HFFc6 (cell line): ENCODE measurements at places on chromosomes 3 and 15.

DNA sequence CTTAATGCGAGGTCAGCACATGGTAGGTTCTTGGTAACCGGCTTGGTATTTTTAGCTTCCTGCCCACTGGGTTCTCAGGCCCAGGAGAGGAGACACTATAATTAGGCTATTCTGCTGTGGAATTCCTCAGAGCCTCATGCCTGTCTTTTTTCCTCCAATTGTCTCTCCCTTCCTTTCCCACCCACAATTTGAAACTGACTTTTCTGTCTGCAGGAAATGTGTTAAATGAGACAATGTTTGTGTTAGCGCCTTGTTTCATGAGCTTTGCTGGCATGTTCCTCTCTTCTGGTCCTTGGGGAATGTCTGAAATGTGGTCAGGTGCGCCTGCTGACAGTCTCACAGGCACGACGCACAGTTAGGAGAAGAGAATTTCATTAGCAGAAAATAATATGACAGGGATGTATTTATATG is 223.6 kb upstream of the CTNNB1 start:
- DNase-seq: no peak

GRCh38 chr3:150293401-150294001 is 114.6 kb upstream of the TSC22D2 start:
- DNase-seq: peak; percentile 73

GRCh38 chr15:57611123-57611522 is 19.4 kb downstream of the MYZAP start:
- DNase-seq: no peak

GRCh38 chr3:110903771-110904519 is 167.7 kb upstream of the NECTIN3 start:
- no peak for DNase-seq

GRCh38 chr3:44060164-44060563 is 181.5 kb upstream of the TOPAZ1 start:
- DNase-seq: no peak

DNA sequence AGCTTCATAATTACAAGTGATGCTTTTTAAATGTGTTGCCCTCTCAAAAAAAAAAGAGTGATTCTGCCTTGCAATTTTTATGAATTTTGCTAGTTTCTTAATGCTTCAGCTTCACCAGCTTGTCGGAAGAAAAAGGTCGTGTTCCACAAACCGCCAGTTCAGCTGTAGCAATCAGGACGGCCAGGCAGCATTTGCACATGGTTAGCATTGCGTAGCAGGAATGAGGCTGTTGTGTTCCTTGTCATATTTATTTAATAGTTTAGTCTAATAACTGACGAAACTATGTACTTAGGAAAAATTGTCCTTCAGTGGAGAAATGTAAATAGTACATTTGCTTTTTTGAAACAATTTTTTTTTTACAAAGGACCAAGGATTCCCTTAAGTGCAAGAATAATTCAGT is 64.9 kb upstream of the SELENOK start:
- no peak for DNase-seq

DNA sequence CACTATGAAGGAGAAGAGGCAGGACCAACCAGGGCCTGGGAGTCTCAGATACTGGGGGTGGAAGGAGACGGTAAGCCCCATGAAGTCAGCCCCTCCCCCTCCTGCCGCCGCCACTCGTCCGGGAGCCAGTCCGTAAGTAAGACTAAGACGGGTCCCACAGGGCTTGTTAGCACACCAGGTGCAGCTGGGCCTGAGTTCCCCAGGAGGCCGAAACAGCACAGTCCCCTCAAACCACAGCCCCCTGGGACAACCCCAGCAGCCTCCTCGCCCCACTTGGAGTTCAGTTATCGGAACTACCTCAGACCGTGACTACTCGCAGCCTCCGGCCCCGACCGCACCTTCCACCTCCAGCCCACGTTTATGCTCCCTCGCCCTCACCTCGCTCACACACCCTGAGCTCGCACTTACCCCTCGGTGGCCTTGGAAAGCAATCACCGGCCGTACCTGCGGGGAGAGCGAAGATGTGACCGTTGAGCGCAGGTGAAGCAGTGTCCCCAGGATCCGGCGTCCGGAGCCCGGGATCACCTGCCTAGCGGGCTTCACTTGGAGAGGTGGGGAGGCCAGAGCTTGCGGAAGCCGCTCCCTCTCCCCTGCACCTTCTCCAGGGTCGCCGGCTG is 557 bp downstream of the ELL3 start:
- no peak for DNase-seq

DNA sequence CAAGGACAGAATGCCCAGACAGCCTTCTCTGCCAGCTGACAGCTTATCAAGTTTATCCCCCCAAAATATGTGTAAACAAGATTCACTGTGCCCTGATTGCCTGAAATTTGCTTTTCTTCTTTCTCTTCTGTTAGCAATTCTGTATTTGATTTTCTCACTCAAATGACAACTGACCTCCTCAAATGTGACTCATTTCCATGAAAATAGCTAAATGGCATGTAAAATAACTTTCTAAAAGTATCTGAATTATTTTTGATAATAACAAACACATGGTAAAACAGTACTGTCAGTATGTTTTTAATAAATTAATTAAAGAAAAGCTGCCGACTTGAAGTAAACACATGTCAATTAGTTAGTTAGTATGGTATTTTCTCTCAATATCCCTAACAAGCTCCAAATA is 202.3 kb upstream of the STAC start:
- DNase-seq: no peak

DNA sequence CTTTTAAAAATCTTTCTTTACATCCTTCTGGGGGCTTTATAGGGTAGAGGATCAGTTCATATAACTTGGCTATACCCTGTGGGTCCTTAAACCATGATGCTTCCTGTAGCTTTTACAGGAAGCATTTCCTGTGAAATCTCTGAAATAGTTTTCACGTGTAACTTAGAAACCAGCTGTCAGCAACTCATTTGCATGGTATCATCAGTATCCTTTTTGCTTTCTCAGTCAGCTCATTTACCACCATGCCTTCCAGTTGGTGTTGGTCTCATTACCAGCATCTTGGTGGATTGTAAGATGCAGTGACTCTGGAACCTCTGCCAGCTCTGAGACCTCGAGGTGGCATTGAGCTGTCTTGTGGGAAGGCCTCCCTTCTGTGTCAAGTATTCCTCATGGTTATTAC is 96.7 kb upstream of the MYZAP start:
- DNase-seq: no peak

GRCh38 chr3:157160658-157161424 is 894 bp upstream of the CCNL1 start:
- peak; percentile 88 for DNase-seq

- no peak for DNase-seq
Observed at GRCh38 chr15:100891307-100892012, 11.8 kb downstream of the ALDH1A3 start.

GRCh38 chr15:65888981-65889380 is 19.7 kb downstream of the RAB11A start:
- DNase-seq: no peak

GRCh38 chr3:72408983-72409779 is 439.1 kb downstream of the SHQ1 start:
- DNase-seq: no peak

GRCh38 chr3:131973731-131974130 is 61.1 kb downstream of the CPNE4 start:
- no peak for DNase-seq

DNA sequence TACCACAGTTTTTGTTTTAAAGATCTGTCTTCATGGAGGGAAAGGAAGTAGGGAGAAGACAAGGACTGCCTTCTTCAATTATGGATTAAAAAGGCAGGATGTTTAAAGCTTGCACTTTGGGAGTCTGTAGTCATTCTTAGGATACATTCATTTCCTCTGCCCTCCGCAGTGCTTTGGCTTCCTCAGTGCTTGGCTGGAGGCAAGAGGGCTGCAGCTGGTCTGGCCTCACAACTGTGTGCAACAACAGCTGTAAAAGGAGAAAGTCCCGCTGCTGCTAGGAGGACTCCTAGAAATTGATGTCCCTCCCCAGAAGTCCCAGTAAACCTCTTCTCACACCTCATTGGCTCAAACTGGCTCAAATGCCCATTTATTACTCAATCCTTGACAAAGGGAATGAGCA is 54.4 kb upstream of the PPP2R3A start:
- no peak for DNase-seq
